ENCODE measurements at places on chromosomes 6 and 20.
A peak's percentile ranks its signal among the peaks of the same experiment; 100 is the strongest.

GRCh38 chr20:50534567-50534966 is 24.4 kb downstream of the PTPN1 start:
- peak; percentile 92 for DNase-seq

DNA sequence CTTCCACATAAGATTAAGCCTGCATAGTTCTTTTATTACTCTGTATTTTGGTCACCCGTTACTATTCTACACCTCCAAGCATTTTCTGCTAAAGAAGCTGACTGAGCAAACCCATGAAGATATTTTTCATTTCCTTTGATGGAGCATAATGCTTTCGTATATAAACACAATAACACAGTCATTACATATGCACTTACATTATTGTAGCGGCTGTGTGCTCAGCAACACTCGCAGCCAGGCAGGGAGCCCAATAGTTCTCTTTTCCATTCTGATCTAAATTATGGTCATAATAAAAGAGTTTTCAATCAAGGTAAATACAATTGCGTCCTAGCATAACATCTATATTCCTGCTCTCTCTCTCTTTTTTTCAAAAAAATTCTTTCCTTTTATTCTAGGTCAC is 69.6 kb upstream of the TFB1M start:
- DNase-seq, result no peak

DNA sequence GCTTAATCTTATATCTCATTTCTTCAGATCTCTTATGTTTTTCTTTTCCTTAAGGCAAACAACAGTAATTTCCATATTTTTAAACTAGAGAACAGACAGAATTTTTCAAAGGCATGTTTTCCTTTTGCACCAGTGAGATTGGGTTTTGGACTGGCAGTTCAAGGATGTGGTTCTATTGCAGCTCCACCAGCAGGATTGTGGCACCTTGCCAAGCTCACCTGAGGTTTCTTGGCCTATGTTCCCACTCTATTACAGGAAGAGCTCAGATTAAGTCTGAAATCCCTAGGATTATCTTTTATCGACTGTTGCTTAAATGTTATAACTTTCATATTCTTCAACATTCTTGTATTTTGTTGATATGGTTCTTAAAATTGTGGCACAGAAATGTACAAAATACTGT is 218.9 kb downstream of the PLCB4 start:
- DNase-seq, result no peak

DNA sequence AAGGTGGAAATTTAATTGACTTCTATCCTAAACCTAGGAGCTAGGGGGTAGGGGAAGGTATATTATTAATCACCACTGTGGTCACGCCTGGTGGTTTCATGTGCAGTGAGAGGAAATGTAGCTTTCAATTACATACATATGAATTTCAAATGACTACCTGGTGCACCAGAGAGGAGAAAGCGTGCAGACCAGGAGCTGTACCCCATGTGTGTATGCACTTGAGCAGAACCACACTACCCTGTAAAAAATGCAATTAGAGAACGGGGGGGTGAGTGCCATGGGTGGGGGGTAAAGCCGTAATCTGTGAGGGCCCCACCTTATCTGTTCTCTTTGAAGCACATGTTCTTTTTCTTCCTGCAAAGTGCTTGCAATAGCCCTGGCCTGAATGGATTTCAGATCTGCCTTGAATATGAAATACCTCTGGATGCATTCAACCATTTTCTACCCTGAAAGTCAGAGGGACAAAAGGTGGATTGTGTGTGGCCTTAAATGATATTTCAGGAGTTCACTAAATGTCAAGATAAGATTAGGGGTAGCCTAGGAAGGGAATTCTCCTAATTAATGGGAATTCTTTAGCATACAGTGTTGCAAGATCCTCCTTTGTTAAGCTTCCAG is 30.9 kb upstream of the EDN3 start:
- DNase-seq, result no peak

- no peak for DNase-seq
Measured at GRCh38 chr20:21715193-21715881, 9.9 kb downstream of the PAX1 start.

GRCh38 chr6:26204332-26205160 is 117.3 kb downstream of the HFE start:
- peak; percentile 99 for DNase-seq

- DNase-seq, result no peak
Measured at GRCh38 chr6:7139835-7140470, 32.2 kb downstream of the RREB1 start.

DNA sequence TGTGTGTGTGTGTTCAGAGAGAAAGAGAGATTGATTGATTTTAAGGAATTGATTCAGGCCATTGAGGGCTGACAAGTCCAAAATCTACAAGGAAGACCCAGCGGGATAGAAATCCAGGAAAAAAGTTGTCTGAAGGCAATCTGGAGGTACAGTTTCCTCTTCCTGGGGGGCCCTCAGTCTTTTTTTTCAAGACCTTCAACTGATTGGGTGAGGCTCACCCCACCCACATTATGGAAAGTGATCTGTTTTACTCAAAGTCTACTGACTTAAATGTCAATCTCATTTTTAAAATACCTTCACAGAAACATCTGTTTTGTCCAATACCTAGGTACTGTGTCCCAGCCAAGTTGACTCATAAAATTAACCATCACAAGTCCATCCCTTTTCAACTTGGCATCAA is 243.0 kb upstream of the PLN start:
- no peak for DNase-seq

DNA sequence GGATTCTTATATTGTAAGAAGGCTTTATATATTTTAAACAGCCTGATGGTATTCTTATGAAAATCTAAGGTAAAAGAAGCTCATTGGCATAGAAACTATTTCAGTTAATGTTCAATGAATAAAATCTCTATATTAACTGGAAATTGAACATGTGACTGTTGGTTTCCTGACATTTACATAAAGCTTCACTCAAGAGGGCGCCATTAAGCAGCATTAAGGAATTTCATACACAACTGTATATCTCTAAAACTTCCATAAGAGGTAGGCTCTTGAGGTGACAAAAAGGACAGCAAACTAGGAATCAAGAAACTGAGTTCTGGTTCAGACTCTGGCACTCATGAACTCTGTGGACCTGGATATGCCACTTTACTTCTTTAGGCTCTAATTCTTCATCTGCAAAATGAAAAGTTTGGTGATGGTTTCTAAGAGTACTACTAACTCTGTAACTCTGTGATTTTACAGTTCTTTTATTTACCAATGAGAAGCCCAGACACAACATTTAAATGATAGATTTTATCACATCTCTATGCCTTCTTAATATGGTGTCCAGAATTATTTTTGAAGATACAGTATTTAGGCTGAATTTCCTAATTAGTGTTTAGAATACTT is 147.5 kb downstream of the FLRT3 start:
- DNase-seq, result peak; percentile 39

- DNase-seq, result no peak
Measured at GRCh38 chr6:132742495-132742894, 15.2 kb downstream of the VNN2 start.

GRCh38 chr6:118877806-118878205 is 16.1 kb upstream of the ASF1A start:
- no peak for DNase-seq

DNA sequence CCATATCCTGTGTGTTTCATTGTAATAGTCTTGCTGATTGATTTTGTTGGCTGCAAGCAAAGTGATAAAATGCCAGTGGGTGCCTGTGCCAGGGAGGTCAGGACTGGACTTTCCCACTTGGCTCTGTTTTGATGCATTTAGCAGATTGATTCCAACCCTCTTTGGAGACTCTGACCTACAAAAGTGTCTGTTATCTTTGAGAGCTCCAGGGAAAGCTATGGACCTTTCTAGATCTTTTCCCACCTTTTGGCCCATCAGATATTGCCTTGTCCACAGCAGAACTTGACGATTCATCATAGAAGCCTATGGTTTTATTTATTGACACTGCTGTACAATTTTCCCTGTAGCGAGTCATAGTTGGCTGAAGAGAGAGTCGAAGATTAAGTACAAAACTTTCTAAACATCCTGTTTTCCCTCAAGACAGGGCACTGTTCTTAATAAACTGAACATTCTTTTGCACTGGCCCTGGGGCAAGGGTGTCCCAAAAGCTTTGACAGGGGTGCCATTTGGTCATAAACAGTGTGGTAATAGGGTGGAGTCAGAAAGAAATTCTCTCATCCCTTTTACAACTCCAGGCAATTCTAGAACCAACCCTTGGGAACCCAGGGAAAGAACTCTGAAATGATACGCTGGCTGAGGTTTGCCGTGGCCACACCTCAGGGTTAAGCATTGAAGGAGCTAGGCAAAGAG is 53.7 kb downstream of the E2F3 start:
- DNase-seq, result peak; percentile 56

DNA sequence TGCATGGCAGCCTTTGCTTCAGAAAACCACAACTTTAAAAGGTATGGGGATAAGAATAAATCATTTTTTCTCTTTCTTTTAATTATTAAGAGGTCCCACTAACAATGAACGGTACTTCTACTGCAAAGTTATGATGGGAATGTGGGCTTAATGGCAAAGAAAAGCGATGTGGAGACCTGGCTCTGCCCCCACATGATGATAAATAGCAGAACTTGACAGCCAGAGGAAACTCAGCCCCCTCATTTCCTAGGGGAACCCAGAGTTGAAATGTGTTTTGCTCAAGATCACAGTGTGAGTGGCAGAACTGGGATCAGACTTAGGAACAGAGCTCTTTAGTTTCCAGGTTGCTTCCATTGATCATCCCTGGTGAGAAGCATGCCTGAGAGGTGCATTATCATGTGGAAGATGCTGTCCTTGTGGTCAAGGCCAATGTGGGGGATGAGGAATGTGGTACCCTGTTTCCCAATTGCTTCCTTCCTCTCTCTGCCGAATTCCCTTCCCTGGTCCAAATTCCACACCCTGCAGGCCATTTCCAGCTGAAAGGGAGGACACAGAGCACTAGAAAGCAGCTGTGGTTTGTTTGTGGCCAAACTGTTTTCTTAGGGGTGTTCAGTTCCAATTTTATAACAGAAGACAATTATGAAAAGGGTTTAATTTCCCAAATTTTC is 66.0 kb downstream of the BACH2 start:
- DNase-seq, result peak; percentile 23

DNA sequence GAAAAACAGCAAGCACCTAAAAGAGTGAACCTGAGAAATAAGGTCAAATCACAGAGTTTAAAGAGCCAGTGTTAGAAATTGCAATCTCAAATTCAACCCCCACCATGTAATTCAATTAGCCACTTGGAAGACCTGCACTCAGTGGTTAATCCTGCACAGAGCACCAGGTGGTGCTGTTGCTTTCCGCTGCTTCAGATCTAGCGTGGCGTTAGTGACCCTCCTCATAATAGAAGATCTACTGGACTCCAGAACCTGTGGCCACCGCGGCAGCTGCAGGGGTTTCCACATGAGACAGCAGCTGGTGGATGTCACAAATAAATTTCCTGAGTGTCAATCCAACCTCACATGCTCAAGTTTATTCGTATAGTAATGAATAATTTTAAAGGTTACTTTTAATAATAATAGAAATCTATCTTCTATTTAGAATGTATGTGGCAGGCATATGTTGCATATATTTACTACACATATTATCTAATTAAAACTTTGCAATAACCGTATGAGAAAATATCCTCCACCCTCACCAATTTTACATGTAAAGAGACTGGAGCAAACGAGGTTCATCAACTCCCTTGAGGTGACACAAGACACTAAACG is 84.4 kb downstream of the SYNE1 start:
- DNase-seq, result peak; percentile 79

DNA sequence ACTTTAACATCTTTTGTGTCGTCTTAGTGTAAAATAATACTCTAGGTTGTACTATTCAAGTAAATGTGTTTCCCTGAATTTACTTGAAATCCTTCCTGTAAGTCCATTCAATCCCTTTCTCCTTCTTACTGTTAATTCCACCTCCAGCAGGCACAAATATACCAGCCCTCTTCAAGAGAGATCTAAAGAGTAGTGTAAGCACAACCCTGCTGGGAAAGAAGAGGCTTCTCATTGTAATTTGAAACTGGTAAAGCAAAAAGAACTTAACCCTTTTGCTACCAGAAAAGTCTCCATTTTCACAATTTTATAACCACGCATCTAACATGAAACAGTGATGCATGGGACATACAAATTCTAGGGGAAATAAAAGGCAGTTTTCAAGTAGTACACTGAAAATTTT is at the start of gene BMP5:
Gene BMP5 (minus strand): TSS at position 191 of the 400 bp plus-strand sequence. CDS start 725 bp downstream, outside the sequence.
- DNase-seq, result peak; percentile 69

- no peak for DNase-seq
Measured at GRCh38 chr6:170177772-170178560, 112.9 kb downstream of the DLL1 start.

- no peak for DNase-seq
Measured at GRCh38 chr20:6979621-6980020, 212.1 kb downstream of the BMP2 start.

DNA sequence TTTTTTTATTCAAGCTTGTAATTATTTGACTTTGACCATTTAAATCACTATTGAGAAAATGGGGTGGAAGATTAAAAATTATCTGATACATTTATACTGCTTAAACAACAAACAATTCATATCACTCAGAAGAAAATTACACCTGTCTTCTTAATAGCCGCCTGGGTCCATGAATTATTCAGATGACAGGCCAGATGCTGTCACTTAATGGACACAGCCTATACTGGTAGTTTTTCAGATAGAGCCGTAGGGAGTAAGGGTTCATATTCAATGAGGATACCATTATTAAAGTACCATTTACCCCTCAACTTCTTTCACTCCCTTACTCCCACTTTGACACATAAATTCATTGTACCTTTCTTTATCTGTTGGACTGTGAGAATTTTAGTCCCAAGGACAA is 1193.4 kb upstream of the MAP3K7 start:
- no peak for DNase-seq

- DNase-seq, result no peak
Measured at GRCh38 chr6:5995949-5996713, 10.6 kb downstream of the NRN1 start.

- no peak for DNase-seq
Measured at GRCh38 chr20:563187-563586, 19.6 kb upstream of the CSNK2A1 start.

DNA sequence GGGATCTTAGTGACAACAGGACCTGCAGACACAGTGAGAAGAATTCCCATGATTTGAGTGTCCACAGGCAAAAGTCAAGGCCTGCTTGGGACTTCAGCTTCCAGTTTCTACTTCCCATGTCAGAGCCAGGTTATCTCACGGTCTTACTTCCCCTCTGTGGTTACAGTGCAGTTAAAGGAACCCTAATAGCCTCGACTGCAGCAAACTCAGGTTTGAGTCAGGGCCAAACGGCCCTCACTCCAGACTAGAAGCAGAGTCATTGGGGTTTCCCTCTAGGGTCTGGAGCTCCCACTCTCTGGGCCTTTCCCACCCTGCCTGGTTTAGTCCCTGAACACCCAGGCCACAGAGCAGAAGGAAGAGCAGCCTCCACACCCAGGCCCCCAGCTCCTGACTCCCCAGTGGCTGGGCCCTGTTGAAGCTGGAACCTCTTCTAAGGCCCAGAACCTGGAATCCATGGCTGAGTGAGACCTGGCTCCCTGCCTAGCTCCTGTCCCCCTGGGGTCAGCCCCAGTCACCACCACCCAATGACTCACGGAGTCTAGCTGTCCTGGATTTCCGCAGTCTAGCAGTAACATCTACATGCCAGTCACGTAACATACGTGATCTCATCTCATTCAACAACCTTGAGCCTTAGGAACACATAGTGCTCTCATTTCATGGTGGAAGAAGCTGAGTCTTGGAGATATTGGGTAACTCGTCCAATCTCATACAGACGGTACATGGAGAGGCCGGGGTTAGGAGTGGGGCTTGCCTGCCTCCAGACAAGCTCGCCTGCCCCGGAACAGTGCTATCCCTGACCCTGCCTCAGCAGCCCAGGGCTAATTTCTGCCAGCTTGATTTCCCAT is 9.2 kb upstream of the GHRH start:
- DNase-seq, result peak; percentile 46

GRCh38 chr20:63119121-63119962 is 96.6 kb downstream of the YTHDF1 start:
- DNase-seq, result no peak
